ENCODE measurements at places on chromosomes 13 and 19.

- no peak for DNase-seq
Observed at GRCh38 chr19:54428323-54429175, 13.3 kb downstream of the TTYH1 start.

DNA sequence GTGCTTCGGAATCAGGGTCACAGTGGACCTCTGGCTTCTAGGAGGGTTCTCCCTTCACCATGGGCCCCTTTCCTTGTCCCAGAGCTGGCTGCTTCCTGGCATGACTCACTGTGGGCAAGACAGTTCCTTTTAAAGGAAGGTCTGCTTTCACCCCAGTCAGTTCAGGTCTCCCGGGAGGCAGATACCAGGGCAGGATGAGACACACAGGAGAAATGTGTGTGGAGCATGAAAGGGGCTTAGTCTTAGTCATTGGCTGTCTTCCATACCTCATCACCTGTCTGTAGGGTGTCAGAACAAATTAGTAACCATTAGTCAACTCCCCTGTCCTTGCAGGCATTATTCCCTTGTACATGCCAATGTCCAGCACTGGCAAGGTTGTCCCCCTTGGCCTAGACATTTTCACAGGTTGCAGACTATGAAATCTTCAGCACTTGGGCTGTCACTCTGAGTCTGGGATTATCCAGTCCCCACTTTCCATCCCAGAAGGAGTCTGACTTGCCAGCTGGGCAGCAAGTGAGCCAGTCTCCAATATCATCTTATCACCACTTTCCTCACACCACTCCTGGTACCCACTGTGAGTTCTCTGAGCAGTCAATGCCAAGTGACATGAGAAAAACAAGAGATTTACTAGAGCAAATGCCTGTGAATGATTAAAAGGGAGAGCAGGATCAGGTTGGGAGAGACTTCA, 76.8 kb upstream of the MEDAG start:
- no peak for DNase-seq

DNA sequence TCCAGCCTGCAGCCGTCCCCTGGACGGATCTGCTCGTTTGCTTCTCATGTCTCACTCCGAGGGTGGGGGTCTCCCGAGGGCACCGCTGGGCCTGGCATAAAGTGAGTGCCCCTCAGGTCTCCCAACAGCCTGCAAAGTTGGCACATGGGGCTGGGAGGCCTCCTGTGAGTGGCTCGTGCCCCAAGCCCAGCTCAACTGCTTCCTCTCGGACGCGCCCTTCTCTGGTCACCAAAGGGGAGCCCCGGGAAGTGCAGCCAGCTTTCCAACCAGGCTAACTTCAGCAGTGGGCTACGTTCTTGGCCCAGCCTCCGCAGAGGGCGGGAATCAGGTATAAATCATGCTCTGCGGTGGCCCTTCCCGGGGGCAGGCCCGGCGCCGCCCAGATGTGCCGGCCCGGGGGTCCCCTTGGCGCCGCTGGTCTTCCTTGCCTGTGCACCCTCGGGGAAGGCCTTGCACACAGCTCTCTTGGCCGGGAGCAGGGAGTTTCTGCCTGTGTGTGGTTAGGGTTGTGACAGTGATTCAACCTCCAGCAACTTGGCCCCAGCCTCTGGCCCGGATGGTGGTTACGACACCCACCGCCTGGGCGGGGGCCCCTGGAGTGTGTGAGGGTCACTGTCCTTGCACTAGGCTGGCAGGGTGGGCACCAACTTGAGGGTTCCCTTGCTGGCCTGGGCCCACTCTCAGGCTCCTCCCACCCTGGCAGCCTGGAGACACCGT, 20.7 kb downstream of the CEBPG start:
- no peak for DNase-seq

DNA sequence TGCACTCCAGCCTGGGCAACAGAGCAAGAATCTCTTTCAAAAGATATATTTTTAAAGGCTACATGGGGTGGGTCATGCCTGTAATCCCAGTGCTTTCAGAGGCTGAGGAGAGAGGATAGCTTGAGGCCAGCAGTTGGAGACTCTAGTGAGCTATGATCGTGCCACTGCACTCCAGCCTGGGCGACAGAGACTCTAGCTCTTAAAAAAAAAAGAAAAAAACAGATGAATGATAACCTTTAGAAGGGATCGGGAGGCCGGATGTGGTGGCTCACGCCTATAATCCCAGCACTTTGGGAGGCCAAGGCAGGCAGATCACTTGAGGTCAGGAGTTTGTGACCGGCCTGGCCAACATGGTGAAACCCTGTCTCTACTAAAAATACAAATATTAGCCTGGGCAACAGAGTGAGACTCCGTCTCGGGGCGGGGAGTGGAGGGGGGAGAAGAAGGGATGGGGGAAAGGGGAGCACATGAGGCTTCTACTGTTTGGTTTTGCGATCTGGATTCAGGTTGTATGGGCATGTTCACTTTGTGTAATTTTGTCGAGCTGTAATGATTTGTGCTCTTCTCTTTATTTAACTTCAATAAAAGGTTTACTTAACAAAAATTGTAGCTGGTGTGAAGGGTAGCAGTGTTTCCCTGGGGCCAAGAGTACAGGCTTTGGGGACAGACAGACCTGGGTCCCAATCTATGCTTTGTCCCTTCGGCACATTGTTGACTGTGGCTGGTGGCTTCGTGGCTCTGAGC, 1.1 kb upstream of the PSMC4 start:
- no peak for DNase-seq

- DNase-seq, result no peak
Observed at GRCh38 chr19:20165971-20166592, 932 bp upstream of the ZNF486 start.

Measured in muscle of back (tissue), 13 donors.